ENCODE measurements at places on chromosomes 2 and 18.

- DNase-seq, result no peak
Measured at GRCh38 chr2:98093611-98094010, 6.6 kb downstream of the VWA3B start.

DNA sequence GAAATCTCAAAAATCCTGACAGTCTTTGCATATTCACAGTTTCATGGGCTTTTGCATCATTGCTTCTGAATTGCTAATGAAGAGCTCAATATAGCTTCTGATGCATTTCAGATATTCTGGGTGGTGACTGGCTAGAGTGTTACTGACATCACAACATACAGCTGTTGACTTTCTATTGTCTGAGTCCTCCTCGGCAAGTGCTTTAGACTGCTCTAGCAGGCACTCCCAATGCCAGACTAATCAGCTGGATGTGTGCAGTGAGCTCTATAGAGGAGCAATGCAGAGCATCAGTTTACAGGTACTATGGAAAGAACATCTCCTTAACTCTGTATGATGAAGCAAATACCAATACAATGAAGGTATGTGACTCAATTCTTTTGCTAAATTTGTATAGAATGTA lies 54.9 kb downstream of the R3HDM1 start:
- no peak for DNase-seq

GRCh38 chr2:240875228-240876034 lies 6.8 kb downstream of the AGXT start:
- DNase-seq, result no peak

DNA sequence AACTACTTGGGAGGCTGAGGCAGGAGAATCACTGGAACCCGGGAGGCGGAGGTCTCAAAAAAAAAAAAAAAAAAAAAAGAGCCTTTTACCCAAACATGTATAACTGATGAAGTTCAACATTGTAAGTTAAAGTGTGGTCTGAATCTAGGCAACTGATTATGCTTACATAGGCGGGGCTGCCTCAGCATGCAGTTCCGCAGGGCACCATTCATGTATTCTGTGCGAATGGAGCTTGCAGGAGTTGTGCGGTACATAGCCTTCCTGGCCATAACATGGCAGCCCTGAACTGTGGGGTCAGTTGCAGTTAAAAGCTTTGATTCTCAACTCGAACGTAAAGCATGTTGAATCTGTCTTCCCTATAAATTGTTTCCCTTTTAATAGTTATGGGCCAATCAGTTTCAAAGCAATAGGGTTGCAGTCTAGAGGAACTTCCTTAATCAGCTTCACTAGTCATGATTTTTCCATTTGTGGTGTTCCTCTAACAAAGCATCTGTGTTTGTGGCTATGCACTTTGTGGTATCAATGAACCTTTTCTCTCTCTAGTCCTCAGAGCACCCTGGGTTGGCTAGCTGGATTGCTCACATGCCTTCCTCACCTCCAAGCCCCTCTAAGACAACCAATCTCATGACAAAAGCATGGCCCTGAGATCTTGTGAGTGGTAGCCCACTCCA lies 30.6 kb upstream of the CEP68 start:
- DNase-seq, result no peak

- no peak for DNase-seq
Measured at GRCh38 chr2:18262601-18263000, 297.9 kb downstream of the RDH14 start.

- DNase-seq, result no peak
Measured at GRCh38 chr2:179677077-179677688, 184.2 kb downstream of the ZNF385B start.

DNA sequence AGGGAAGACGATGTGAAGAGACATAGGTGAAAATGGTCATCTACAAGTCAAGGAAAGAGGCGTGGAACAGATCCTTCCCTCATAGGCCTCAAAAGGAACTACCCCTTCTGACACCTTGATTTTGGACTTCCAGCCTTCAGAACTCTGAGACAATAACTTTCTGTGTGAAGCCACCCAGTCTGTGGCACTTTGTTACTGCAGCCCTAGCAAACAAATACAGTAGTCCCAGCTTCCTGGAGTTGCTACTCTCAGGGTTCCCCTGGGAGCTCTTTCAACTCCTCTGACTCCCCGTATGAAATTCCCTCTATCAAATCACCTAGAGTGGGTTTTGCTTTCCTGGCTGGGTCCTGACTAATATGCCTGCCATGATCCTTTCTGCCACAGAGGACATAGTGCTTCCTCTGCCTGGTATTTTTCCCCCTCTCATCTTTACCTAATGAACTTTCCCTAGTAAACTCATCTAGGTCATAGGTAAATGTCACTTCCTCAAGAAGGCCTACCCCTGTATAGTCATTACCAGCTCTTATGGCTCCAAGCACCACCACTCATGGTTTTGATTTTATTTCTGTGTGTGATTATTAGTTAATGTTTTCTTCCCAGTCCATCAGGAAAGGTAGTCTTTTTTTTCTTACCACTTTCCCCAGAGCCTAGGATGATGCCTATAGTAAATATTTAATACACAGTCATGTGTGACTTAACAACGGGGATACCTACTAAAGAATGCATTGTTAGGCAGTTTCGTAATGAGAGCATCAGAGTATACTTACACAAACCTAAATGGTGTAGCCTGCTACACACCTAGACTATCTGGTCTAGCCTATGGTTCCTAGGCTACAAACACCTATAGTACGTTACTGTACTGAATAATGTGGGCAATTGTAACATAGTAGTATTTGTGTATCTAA lies 111.5 kb upstream of the LGALSL start:
- no peak for DNase-seq

DNA sequence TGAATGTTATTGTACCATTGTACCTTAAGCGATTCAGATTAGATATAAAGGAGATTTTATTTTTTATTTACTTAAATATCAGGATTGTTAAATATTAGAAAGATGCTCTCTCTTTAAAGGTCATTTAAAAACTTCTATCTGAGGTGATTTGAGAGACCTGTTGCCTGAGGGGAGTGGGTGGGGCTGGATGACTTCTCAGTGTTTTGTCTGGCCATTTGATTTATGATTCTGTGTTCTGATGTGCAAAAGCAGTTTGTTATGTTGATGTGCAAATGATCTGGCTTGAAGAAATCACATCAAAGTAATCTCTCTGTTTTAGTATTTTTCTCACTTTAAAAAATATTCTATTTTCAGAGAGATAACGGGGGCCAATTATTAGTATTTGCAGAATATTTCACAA lies 370.8 kb downstream of the NUP35 start:
- no peak for DNase-seq

- no peak for DNase-seq
Measured at GRCh38 chr2:219998714-219999227, 371.3 kb downstream of the SLC4A3 start.

- no peak for DNase-seq
Measured at GRCh38 chr2:234733795-234734600, 217.8 kb upstream of the SH3BP4 start.

- DNase-seq, result no peak
Measured at GRCh38 chr2:65868177-65868576, 435.8 kb upstream of the SPRED2 start.

DNA sequence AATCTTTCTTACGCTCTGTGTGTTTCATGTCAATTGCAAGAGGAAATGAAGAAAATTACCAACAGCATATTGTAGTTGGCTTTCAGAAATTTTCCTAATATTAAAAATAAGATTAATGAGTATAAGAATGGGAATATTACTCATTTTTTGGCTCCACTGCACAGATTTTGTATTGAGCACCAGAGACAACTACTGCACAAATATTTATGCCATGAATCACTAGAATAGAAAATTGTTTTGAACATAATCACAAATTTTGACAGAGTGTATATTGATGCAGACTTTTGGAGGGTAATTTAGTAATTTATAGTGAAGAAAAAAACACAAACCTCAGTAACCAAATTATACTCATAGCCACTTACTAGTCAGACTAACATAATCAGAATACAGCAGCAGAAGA lies 118.3 kb downstream of the DOK6 start:
- no peak for DNase-seq

- DNase-seq, result no peak
Measured at GRCh38 chr2:97691166-97691565, 21.7 kb downstream of the C2orf92 start.

- DNase-seq, result no peak
Measured at GRCh38 chr2:123514613-123515207, 510.4 kb upstream of the CNTNAP5 start.

GRCh38 chr2:82158150-82158549 lies 1853.6 kb upstream of the LRRTM1 start:
- DNase-seq, result no peak

GRCh38 chr18:23932385-23933067 lies 82.0 kb upstream of the TTC39C start:
- no peak for DNase-seq

DNA sequence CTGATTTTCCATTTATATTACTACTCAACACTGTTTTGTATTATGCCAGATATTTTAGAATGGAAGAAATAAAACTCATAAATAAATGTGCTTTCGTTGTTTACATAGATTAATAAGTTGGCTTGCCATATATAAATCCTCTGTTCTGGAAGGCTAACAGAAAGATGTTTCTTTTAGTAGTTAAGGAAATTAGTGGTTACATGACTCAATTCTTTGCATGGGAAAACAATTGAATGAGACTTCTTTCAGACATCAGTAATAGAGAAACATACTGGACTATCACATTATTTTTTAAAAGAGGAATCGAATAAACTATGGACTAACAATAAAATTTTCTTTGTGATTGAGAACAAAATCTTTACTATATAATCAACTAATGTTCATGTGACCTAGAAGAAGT lies 336.5 kb downstream of the KCNS3 start:
- DNase-seq, result no peak

GRCh38 chr2:51000849-51001617 lies 30.9 kb downstream of the NRXN1 start:
- no peak for DNase-seq

- no peak for DNase-seq
Measured at GRCh38 chr2:107027205-107027604, 141.2 kb upstream of the ST6GAL2 start.

- no peak for DNase-seq
Measured at GRCh38 chr2:111661286-111661940, 222.6 kb downstream of the ANAPC1 start.

DNA sequence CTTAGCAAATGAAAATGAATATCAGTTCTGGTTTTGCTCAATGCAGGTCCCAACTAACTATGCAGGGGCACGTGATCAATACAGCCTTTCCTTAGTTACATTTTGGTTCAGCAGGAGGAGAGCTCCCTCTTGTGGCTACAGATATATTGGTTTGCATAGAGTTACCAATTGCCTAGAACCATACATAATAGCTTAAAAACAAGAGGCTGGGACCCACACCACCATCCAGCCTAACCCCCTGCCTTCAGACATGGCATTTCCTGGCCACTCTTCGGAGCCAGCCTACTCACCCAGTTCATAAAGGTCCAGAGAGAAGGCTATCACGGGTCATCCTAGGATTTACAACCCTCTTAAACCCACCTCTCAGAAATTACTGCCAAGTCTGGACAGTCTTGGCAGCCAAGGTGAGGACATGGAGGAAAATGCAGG lies 10.5 kb downstream of the CCDC93 start:
- peak; percentile 27 for DNase-seq

DNA sequence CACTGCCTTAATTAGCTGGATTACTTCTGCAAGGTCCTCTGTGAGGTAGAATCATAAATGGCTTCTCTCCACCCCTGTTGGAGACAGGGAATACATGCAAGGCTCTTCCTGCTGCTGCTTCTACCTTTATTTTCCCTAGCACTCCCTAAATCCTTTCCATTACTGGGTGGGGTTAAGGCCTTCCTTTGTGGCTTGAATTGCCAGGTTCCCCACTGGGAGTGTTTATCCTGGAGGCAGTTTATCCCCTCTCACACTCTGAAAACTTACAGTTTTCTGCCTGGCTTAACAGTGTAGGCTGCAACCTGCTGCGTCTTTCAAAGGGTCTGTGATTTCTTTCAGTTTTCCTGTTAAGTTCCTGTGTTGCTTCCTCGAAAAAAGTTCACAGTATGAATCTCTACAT lies 1062.3 kb upstream of the CRIM1 start:
- DNase-seq, result no peak
